ENCODE measurements at places on chromosomes 6 and 20.

GRCh38 chr20:60255415-60255814, 297.2 kb downstream of the CDH26 start:
- H3K4me3 ChIP-seq, result peak overlapping the region; percentile 57
- no peaks in the 10 kb centered on the region for H3K36me3 ChIP-seq
- no peaks in the 10 kb centered on the region for H3K27me3 ChIP-seq
- H3K4me1 ChIP-seq, result no peaks in the 10 kb centered on the region
- DNase-seq, result no peak

GRCh38 chr6:40582892-40583291, 4.3 kb downstream of the LRFN2 start:
- no peaks in the 10 kb centered on the region for H3K27me3 ChIP-seq
- H3K4me3 ChIP-seq, result no peak overlapping the region
- DNase-seq, result no peak
- H3K27ac ChIP-seq, result no peak overlapping the region
- peaks cover 2% of the 10 kb centered on the region for H3K36me3 ChIP-seq

- H3K36me3 ChIP-seq, result no peaks in the 10 kb centered on the region
- H3K4me1 ChIP-seq, result no peaks in the 10 kb centered on the region
- no peak for DNase-seq
- H3K4me3 ChIP-seq, result no peak overlapping the region
- no peaks in the 10 kb centered on the region for H3K27me3 ChIP-seq
- no peak overlapping the region for H3K27ac ChIP-seq
Observed at GRCh38 chr6:50124572-50124971, 74.8 kb upstream of the DEFB112 start.

- no peaks in the 10 kb centered on the region for H3K4me1 ChIP-seq
- no peak for DNase-seq
- peaks cover 47% of the 10 kb centered on the region for H3K36me3 ChIP-seq
Observed at GRCh38 chr6:15935661-15936060, 193.2 kb upstream of the MYLIP start.

- H3K36me3 ChIP-seq, result no peaks in the 10 kb centered on the region
- H3K27me3 ChIP-seq, result no peaks in the 10 kb centered on the region
- H3K4me3 ChIP-seq, result no peak overlapping the region
- DNase-seq, result no peak
- no peaks in the 10 kb centered on the region for H3K4me1 ChIP-seq
- no peak overlapping the region for H3K27ac ChIP-seq
Observed at GRCh38 chr6:40499215-40499614, 87.9 kb downstream of the LRFN2 start.

DNA sequence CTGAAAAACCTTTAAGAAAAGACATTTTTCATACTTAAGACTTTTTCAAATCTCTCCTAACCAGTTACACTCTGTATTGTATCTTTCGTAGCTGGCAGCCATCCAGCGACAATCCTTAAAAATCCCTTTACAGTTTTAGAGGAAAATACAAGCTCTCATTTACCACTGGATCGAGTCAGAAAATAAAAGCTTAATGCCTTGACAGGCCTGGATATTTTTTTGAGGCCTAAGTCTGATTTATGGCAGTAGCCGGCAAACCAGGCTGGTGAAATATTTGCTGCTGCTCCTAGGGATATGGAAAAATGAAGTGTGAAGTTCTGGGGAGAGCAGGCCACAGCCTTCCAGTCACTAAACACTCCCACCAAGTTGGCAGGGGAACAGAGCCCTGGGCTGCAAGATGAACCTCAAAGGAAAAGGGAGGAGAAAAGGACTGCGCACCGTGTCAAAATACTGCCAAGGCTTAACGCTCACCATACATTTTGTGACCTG, 213.0 kb upstream of the SUPT3H start:
- no peaks in the 10 kb centered on the region for H3K4me1 ChIP-seq
- H3K36me3 ChIP-seq, result no peaks in the 10 kb centered on the region
- no peak overlapping the region for H3K4me3 ChIP-seq
- no peak overlapping the region for H3K27ac ChIP-seq
- DNase-seq, result no peak

GRCh38 chr20:14334306-14334930, 3.0 kb downstream of the FLRT3 start:
- H3K36me3 ChIP-seq, result no peaks in the 10 kb centered on the region
- H3K4me1 ChIP-seq, result 0 out of 2 replicates have a peak, but pooled peaks cover 4% of the 10 kb centered on the region
- no peaks in the 10 kb centered on the region for H3K27me3 ChIP-seq
- no peak overlapping the region for H3K27ac ChIP-seq

DNA sequence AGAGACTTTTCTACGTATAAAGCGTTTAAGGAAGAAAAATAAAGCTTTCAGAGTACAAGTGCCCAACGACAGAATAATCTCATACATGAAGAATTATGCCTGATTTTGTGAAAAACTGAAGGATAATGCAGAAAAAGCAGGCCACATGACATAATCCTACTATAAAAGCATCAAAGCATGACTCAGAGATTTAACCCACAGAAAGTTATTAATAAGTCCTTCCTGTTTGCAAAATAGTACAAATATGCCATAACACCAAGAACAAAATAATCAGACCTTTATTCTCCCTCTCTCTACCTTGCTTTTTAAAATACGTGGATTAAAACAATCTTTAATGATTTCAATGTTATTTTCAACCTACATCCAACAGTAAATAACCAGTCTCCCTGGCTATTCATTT, 118.6 kb upstream of the BCLAF1 start:
- H3K27me3 ChIP-seq, result no peaks in the 10 kb centered on the region
- DNase-seq, result no peak
- H3K27ac ChIP-seq, result no peak overlapping the region

DNA sequence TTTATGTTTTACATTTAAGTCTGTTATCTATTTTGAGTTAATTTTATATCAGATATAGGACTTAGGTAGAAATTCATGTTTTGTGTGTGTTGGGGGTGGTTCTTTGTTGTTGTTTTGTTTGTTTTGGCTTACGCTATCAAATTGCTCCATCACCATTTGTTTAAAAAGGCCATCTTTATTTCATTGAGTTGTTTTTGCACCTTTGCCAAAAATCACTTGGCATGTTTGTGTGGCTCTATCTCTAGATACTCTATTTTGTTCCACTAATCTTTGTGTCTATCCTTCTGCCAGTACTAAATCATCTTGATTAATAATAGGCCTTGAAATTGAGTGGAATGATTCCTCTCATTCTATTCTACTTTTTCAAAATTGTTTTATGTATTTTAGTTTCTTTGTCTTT, 7.4 kb downstream of the CYP39A1 start:
- no peak overlapping the region for H3K27ac ChIP-seq
- no peaks in the 10 kb centered on the region for H3K36me3 ChIP-seq
- no peak for DNase-seq
- H3K4me1 ChIP-seq, result no peaks in the 10 kb centered on the region
- H3K4me3 ChIP-seq, result no peak overlapping the region

DNA sequence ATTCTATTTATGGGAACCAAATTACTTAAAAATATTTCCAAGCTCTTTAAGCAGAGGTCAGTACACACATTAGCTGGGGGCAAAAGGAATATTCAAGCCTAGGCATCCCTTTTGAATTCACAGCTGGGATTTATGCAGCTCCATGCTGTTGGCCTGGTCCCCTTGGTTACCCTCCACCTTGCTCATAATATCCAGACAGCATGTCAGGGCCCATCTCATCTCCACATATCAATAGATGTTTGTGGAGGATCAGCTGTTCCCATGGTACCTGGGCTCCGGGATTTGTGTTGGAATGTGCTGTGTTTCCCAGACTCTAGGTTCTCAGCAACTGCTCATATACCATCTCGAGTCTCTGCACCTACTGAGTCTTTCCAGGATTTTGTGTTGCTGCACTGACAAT, 534.8 kb downstream of the BMP2 start:
- H3K4me1 ChIP-seq, result 0 out of 2 replicates have a peak, but pooled peaks cover 4% of the 10 kb centered on the region
- H3K27me3 ChIP-seq, result no peaks in the 10 kb centered on the region
- H3K27ac ChIP-seq, result no peak overlapping the region
- no peaks in the 10 kb centered on the region for H3K36me3 ChIP-seq
- peak; percentile 38 for DNase-seq
- H3K4me3 ChIP-seq, result no peak overlapping the region

DNA sequence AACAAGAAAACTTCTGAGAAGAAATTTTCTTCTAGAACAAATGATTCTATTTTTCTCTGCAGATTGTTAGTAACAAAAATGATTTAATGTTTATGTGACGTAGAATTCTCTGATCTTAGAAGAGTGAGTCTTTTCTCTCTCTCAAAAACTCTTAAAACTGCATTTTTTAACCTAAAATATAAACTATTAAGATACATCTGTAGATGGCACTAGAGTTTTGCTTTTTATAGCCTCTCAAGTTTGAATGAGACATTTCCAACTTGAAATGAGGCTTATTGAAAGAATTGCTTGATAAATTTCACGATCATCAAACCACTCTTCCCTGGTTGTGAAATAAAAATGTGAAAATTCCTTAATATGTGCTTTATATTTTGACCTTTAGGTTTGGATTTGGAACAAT, 53.8 kb downstream of the PHF3 start:
- no peak overlapping the region for H3K27ac ChIP-seq
- no peaks in the 10 kb centered on the region for H3K4me1 ChIP-seq
- no peaks in the 10 kb centered on the region for H3K27me3 ChIP-seq
- no peak overlapping the region for H3K4me3 ChIP-seq
- H3K36me3 ChIP-seq, result peaks cover 24% of the 10 kb centered on the region

DNA sequence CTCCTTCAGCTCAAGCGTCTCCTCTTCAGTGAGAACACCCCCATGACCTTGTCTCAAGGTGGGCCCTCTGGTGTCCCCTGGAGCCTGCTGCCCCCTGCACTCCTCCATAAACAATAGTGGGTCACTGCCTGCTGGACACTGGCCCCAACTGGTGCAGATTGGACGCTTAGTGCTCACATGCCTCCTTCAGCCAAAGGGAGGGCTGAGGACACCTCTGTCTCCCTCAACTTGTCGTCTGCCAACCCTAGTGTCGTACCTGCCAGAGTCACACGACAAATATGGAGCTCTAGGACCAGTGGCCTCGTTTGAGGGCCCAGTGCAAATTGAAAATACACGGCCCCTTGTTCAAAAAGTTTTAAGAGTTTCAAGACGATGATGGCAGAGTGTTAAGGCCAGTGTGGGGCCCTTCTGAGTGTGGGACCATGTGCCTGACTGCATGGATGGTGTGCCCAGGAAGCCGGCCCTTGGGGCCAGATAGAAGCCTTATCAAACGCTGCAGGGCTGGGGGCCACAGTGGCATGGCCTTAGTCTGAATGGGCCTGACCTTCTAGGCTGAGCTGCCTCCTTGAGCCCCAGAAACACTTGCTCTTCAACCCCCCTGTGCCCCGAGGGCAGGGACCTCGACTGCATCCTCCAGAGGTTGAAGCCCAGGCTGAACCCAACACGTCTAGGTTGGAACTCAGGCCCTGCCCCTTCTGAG, 20.1 kb downstream of the APCDD1L start:
- peak; percentile 14 for DNase-seq
- no peaks in the 10 kb centered on the region for H3K27me3 ChIP-seq
- no peak overlapping the region for H3K4me3 ChIP-seq
- no peak overlapping the region for H3K27ac ChIP-seq

DNA sequence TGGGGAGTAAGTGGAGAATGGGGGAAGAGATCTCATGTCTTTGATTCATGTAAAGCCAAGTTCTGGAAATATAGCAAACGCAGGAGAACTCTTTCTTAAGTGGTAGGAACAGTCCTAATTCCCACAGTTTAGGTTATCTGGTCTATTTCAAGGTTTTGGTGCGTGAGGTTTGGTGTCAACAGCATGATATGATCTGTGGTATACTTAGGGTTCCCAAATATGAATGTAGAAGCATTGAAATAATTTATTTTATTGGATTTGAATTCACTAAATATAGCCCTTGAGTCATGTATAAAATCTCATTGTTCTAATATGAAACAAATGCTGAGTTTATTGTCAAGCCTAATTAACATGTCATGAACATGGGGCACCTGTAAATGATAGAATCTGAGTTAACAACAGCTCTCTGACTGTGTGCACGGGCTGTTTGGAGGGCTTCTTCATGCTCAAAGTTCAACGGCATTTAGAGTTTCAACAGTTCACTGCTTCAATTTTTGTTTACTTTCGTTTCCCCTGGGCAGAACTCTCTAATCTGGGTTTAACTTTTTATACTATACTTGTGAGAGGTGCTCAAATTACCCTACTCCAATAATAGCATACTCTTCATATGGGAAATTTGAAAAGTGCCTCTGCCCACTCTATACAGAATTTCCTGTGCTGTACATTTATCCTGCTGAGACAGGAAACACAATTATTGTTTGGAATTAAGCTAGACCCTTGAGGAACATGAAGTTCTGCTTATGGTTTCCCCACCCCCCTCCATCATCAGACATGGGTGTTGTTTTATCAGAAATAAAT, 236.3 kb upstream of the ZNF217 start:
- peaks cover 8% of the 10 kb centered on the region for H3K4me1 ChIP-seq
- H3K27ac ChIP-seq, result no peak overlapping the region
- H3K4me3 ChIP-seq, result no peak overlapping the region
- H3K36me3 ChIP-seq, result no peaks in the 10 kb centered on the region
- H3K27me3 ChIP-seq, result no peaks in the 10 kb centered on the region

- H3K4me3 ChIP-seq, result no peak overlapping the region
- no peaks in the 10 kb centered on the region for H3K27me3 ChIP-seq
- H3K36me3 ChIP-seq, result no peaks in the 10 kb centered on the region
- DNase-seq, result no peak
- no peaks in the 10 kb centered on the region for H3K4me1 ChIP-seq
- no peak overlapping the region for H3K27ac ChIP-seq
Observed at GRCh38 chr6:62971976-62972658, 239.2 kb upstream of the FKBP1C start.

GRCh38 chr20:63061051-63061770, 54.4 kb upstream of the BHLHE23 start:
- DNase-seq, result peak; percentile 23
- no peaks in the 10 kb centered on the region for H3K4me1 ChIP-seq
- H3K27me3 ChIP-seq, result no peaks in the 10 kb centered on the region
- H3K36me3 ChIP-seq, result no peaks in the 10 kb centered on the region

DNA sequence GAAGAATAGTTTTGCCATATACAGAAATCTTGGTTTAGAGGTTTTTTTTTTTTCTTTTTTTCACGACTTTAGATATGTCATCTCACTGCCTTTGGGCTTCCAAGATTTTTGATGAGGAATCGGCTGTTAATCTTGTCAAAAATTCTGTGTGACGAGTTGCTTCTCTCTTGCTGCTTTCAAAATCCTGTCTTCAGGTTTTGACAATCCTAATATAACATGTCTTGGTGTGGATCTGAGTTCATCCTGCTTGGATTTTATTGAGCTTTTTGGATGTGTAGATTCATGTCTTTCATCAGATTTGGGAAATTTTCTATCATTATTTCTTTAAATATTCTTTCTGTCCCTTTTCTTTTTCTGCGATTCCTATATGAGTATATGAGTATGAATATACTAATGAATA, 61.1 kb downstream of the PLCG1 start:
- no peak for DNase-seq
- no peaks in the 10 kb centered on the region for H3K27me3 ChIP-seq
- no peaks in the 10 kb centered on the region for H3K4me1 ChIP-seq
- H3K27ac ChIP-seq, result no peak overlapping the region

Measured in H9 (cell line).